H1 (cell line): ENCODE measurements at places on chromosomes 16 and 17. TPM values are rescaled to one million over a fixed set of nuclear protein-coding genes. Genes with fewer than 3 reads are reported as not detected.
A peak's percentile ranks its signal among the peaks of the same experiment; 100 is the strongest.

RNF222 gene
- not detected in 2 replicates for polyA plus RNA-seq

DNA sequence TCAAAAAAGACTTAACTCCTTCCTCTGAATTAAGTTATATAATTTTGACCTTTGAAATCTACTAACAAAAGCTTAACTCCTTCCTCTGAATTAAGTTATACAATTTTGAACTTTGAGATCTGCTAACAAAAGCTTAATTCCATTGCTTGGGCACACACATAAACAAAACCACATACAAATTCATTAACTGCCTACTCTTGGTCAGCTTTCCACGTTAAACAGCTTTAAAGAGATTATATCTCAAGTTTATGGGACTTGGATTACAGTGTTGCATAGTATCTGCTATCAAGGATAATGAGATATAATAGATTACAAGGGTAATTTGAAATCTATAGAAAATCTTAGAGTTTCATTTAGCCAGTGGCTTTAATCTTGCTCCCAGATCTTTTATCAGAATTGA lies 23.5 kb downstream of the COX10 start:
- DNase-seq, result no peak

UBE2G1 gene
- 57.8 and 73.9 TPM in 2 replicates for polyA plus RNA-seq

GRCh38 chr17:57946798-57947358 lies 8.3 kb downstream of the CUEDC1 start:
- DNase-seq, result no peak

MT1F gene
- 20.8 and 28.2 TPM in 2 replicates for polyA plus RNA-seq

- DNase-seq, result no peak
These were observed 11.6 kb upstream of the CBFB start for GRCh38 chr16:67017421-67017750.

DNA sequence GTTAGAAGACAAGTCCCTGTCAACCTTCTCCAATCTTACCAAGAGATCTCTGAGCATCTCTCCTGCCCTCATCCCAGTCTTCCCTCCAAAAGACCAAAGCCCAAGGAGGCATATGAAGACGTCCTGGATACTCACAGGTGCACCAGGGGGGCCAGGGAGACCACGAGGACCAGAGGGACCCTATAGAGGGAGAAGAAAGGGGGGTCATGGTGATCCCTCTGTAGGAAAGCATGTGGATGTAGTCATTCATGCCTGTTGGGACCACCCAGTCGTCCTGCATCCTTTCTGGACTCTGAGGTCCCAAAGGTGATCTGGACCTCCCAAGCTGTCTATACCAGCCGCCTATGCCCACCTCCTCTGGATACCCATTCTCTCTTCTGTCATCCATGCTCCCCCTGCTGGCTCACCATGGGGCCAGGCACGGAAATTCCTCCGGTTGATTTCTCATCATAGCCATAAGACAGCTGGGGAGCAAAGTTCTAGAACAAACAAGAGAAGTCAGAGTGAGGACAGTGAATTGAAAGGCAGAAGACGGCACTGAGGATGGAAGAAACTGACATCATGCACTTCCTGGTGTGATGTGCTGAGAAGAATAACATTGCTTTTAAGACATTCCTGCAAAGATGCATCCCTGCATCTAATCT lies 3.3 kb downstream of the COL1A1 start:
- DNase-seq, result no peak

ARHGDIG gene
- polyA plus RNA-seq, result 2.9 and 4.5 TPM in 2 replicates

ESRP2 gene
- polyA plus RNA-seq, result 35.1 and 52.8 TPM in 2 replicates

- DNase-seq, result no peak
These were observed 4.4 kb downstream of the JUP start for GRCh38 chr17:41782142-41782541.

DNA sequence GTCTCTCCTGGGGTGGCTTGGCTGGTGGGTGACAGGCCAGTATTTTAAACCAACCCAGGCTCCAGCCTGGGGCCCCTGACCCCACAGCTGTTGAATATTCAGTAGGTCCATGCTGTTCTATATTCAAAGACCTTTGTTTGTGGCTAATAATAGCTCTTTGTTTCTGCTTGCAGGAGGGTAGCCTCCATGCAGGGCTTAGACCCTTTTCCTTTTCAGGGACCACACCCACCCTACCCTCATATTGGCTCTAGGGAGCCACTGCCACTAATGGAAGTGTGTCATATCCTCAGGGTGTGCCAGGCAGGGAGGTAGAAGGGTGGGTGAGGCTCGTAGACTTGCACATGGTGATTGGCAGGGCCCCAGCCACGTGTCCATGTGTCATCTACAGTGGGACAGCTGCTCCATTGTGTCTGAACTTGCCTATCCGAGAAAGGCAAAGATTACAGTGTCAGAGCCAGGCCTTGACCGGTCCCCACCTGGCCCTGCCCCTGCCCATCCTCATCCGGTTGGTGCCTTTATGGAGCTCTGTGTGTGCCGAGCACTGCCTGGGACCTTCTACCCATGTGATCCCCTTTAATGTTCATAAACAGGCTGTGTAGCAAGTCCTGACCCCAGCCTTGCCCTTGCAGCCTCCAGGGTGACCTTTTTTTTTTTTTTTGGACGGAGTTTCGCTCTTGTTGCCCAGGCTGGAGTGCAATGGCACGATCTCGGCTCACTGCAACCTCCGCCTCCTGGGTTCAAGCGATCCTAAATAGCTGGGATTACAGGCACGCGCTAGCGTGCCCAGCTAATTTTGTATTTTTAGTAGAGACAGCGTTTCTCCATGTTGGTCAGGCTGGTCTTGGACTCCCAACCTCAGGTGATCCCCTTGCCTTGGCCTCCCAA lies 22.1 kb downstream of the TMC7 start:
- DNase-seq, result peak; percentile 54

DNA sequence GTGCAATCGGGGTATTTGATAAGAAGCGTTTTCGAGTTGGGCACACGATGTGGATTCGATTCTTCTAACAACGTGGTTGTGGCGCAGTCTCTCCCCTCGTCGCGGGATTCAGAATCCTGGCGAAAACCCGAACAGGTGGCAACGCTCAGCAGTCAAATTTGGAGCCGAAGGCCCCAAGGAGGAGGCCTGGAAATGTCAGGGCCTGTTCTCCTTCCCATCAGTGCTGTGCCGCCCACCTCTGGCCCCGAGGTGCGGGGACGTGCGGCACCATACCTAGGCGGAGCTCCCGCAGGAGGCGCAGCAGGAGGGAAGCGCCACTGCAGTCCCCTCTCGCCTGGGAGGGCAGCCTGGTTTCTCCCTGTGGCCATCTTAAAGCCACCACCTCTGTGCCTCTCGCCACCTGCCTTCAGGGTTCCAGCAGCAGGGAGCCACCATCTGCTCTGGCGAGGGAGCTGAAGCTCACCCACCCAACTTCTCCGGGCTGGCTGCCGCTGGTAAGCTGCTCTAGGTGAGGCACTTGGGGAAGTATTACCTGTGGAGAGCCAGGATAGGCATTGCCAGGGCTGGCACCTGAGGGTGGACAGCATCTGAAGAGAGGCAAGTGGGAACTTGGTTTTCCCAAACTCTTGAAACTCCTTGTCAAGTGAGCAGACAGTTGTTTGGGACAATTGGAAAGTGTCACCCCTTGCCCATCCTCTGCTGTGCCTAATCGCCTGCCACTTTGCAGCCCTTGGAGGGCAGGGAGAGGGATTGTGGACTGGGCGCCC lies 2.6 kb upstream of the AATF start:
- no peak for DNase-seq

TPSD1 gene
- 0.26 and 0.61 TPM in 2 replicates for polyA plus RNA-seq

CSF3 gene
- polyA plus RNA-seq, result 0.03 TPM in 1 of 2 replicates, not detected in the other
